ENCODE measurements at places on chromosomes 2 and 18.

- no peak for DNase-seq
Observed at GRCh38 chr18:32160547-32160946, 29.3 kb upstream of the MEP1B start.

DNA sequence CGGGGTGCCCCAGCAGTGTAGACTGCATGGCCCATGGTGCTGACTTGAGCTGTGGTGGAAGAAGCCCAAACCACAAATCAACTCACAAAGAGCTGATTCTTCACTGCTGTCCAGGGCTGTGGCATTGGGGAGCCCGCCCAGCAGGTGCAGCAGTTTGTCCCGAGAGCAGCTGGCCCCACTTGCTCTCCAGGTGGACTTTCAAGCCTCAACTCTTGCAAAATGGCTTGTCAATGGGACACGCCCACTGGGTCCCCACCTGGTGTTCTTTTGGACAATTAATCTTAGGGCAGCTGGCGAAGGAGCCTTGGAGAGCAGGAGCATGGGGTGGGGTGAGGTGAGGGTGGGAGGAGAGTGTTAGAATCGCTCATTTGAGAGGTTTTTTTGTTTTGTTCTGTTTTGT lies 117.9 kb downstream of the MYCN start:
- DNase-seq, result no peak

DNA sequence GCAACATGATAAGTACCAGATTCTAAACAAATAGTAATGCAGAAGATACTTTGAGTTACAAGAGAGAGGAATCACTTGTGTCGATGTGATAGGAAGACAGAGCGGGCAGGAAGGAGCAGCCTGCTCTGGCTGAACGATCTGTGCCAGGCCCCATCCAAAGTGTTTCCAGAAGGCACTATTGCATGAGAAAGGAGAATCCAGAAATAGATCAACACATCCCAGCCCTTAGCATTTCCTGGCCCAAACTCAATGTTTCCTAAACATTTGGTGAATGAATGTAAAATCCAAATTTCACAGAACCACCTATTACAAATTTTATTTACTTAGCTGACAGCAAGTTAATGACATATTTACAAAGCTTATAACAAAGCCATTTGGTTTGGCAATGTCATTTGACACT lies 257.2 kb downstream of the TXNL1 start:
- no peak for DNase-seq

GRCh38 chr2:33340280-33340679 lies 136.2 kb upstream of the RASGRP3 start:
- DNase-seq, result no peak

DNA sequence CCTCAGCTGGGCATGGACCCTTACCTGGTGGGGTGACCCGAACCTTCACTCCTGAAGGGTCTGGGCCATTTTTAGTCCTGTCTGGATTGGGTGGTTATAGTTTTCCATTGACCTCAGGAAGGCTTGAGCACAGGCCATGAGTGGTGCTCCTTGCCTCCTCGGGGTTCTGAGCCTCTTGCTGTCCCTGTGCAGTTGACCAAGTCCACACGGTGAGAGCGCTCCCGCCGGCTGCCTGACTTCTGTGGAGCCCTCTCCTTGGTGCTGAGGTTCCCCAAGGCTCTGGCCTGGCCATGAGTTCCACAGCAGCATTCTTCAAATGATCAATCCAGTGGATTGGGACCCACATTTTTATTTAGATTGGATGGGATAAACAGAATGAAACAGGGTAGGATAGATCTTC lies 159.5 kb downstream of the SEPTIN10 start:
- DNase-seq, result no peak

DNA sequence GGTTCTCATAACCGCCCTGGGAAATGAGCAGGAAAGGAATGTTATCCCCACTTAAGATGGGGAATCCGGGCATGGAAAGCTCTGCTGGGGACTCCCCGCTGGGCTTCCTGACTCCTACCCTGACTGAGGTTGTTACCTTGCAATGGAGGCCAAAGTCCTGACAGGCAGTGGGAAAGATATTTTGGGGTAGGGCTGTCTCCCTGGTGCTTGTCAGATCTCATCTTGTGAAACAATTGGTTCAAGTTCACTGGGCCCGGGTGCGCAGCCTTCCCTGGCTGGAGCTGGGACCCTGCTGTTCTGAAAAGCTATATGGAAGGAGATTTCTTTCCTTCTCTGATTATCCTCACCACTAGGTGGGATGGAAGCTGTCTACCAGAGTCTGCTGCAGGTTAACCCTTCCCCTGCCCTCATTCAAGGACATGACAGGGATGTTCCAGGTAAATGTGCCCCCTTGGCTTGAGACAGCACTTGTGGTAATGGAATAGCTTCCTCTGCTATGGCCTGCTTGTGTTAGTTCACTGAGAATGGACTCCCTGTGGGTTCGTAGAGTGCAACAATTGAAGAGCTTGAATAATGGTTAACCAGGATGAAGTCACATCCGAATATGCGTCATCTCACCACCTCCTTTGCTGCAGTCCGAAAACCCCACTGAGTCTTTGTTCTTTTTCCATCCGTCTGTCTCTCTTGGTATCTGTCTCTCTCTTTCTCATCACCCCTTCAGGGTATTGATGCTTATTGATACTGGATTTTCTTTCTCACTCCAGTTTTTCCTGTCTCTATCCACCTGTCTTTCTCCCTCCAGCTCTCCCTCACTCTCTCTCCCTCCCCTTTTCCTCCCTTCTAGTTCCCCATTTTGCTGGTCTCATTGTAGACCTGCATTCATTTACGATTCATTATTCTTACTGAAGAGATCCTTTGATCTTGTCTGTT lies 67.8 kb upstream of the EPAS1 start:
- DNase-seq, result no peak

GRCh38 chr18:55494899-55495298 lies 93.1 kb downstream of the TCF4 start:
- DNase-seq, result no peak

DNA sequence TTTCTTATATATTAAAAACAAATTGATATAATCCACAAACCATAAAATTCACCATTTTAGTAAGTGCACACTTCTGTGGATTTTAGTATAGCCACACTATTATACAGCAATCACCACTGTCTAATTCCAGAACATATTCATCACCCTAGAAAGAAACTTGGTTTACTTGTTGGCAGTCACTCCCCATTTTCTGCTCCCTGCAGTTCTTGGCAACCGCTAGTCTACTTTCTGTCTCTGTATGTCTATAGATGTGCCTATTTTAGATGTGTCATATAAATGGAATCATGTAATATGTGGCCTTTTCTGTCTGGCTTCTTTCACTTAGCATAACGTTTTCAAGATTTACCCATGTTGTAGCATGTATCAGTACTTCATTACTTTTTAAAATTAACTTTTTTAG lies 5.7 kb downstream of the CKAP2L start:
- DNase-seq, result no peak

DNA sequence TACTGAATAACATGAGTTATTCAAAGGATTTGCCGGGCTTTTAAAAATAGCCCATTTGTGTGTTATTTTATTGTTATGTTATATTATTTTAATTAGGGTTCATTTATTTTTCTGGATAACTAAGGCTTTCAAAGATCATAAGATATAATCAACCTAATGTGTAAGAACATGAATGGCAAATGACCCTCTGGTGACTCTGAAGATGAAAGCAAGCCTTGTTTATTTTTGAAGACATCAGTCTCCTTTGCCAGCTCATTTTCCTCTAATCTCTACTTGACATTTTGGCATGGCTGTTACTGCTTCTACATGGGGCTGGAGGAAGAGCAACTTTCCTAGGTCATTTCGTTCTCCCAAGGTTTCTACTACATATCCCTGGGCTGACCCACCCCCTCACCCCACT lies 10.6 kb downstream of the FAP start:
- DNase-seq, result no peak

GRCh38 chr18:79578396-79579260 lies 101.0 kb upstream of the CTDP1 start:
- DNase-seq, result no peak

- no peak for DNase-seq
Observed at GRCh38 chr2:220076734-220077133, 449.3 kb downstream of the SLC4A3 start.

- DNase-seq, result no peak
Observed at GRCh38 chr2:45382744-45383143, 228.3 kb downstream of the SRBD1 start.

- no peak for DNase-seq
Observed at GRCh38 chr18:79899609-79900445, 51.6 kb downstream of the SLC66A2 start.

GRCh38 chr2:191892391-191892790 lies 45.5 kb upstream of the CAVIN2 start:
- DNase-seq, result no peak

- no peak for DNase-seq
Observed at GRCh38 chr18:2060086-2060485, 511.2 kb downstream of the METTL4 start.

GRCh38 chr2:160253440-160254188 lies 53.5 kb upstream of the ITGB6 start:
- DNase-seq, result no peak

DNA sequence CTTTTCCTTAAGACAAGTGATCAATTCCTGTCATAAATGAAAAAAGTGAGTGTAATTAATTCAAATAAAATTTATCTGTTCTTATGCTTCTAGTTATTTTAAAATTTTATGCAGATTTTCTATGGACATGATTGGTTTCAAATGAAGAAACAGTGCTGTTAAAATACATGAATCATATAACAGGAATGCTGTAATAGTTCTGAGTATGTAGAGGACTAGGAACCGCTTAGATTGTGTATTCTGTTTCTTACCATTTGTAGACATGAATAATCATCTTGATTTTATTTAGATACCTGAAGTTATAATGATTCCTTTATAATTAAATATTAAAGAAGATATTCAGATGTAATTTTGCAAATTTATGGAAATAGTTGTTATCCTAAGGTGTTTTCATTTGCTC lies 3.5 kb downstream of the ACTR2 start:
- no peak for DNase-seq

- DNase-seq, result no peak
Observed at GRCh38 chr18:49094136-49094535, 143.4 kb upstream of the SMAD7 start.

DNA sequence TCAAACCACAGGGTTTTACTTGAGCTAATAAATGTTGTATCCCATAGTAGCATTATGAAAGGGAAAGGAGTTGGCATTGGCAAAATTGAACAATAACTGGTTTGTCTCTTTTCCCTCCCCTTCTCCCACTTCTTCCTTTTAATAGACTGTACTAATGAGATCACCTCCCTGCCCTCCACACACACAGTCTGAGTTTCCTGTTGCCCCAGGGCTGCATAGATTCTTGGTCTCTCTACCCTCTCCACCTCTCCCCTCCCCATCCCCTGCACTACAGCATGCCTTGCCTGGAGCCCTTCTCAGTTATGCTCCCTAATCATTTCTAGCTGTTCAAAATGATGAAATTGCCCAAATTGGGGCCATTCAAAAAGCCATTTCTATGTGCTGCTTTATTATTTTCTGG lies 37.2 kb upstream of the NEMP2 start:
- DNase-seq, result no peak

- no peak for DNase-seq
Observed at GRCh38 chr2:109702250-109702985, 88.3 kb downstream of the SOWAHC start.

GRCh38 chr2:37926635-37927034 lies 1.5 kb downstream of the RMDN2 start:
- DNase-seq, result no peak

DNA sequence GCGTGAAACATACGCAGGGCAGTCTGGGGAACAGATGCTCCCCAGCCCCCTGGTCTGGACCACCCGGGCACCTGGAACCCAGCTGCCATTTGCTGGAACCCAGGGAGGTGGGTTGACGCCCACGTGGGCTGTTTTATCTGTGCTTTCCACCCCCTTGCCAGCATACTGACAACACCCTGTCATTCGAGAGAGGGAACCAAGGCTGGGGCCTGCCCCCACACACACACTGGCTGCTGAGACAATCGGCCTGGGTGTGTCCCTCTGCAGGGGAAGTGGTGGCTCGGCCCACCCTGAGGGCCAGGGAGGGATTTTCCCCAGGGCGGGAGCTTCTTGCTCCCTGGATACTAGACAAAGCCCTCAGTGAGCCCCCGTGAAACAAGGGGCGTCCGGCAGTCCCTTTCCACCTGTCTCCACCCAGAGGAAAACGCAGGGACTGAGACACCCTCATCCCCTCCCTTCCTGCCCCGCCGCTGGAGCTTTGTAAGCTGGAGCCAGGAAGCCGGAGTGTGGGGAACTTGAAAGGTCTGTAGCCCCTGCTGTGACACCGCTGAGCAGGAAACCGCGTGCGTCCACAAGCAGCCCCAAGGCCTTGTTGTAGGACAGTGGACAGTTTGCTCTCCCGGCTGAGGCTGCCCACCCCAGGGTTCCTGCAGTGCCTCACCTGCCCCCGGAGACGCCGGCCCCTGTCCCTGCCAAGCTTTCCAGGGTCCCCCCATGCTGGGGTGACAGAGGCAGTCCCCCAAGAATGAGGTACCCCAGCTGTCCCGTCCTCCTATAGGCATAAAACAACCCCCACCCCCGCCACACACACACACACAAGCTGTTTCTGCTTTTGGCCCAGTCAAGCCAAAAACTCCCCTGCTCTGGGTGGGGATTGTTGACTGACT lies 14.1 kb upstream of the KLF11 start:
- DNase-seq, result no peak

GRCh38 chr2:70930371-70931329 lies 5.0 kb upstream of the ATP6V1B1 start:
- no peak for DNase-seq

DNA sequence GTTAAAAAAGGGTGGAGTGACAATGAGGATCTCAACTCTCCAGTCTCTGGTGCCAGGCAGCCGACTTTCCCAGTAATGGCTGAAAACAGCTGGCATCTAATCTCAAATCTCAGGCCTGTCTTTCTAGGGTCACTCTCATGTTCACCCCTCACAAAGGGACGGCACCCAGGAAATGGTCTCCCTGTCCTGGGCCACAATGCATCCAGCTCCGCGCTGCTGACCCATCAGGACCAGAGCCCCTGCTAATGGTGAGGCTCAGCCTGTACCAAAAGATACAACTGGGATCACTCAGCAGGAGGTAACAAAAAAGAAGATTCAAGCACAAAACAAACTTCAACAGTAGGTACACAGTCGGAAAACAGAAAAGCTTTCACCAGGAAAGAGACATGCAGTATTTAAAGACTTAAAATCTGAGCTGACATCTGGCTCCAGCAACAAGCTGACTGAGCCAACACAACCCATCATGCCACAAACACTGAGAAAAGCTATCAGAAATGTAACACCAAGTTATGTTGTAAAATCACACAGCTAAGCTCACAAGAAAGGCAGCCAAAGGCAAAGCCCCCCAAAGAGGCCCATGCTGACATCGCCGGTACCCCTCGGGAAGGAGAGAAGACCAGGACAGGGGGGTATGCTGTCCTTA lies 13.6 kb upstream of the KIDINS220 start:
- no peak for DNase-seq

Data from cortex of kidney (tissue), 1 donor.